Stimulated activated CD8-positive, alpha-beta memory T cell treated with anti-CD3 and anti-CD28 coated beads, Interleukin-4, amount 100 ng/mL, for 4 hours (primary cell): ENCODE measurements at places on chromosomes 7 and 10.

DNA sequence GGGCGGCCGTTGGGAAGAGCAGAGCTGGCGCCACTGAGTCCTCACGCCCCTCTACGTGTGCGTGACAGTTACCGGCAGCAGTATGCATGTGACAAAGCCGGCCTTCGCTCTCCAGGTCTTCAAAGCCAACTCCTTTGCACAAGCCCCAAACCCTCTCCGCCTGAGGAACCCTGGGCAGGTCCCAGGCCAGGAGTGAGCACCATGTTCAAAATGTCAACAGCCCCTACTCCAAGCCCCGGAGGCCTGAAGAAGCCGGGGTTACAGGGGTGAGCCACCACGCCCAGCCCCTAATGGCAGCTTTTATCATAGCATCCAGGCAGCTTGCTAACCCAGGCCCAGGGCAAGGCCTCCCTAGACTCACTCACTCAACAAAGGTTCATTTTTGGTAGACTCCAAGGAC is 70.8 kb downstream of the OAT start:
- DNase-seq = no peak

DNA sequence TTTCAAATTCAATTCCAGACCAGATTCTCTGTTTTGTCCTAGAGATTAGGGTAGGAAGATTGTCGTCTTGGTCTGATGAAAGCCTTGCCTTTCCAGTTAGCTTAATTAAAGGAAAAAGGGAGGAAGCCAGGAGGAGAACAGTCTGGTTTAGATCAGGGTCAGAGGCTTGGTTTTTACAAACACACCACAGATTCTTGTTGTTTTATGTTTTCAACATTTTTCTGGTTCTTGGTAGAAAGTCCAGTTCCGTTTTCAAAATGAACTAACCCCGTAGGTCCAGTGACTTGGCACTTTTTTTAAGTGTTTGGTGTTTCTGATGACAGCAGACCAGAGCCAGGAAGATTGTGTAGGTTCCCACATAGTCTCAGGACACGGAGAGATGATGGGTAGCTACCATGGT is 167.1 kb upstream of the INHBA start:
- DNase-seq = no peak

GRCh38 chr7:16889851-16890415 is 8.2 kb upstream of the AGR3 start:
- DNase-seq = no peak

DNA sequence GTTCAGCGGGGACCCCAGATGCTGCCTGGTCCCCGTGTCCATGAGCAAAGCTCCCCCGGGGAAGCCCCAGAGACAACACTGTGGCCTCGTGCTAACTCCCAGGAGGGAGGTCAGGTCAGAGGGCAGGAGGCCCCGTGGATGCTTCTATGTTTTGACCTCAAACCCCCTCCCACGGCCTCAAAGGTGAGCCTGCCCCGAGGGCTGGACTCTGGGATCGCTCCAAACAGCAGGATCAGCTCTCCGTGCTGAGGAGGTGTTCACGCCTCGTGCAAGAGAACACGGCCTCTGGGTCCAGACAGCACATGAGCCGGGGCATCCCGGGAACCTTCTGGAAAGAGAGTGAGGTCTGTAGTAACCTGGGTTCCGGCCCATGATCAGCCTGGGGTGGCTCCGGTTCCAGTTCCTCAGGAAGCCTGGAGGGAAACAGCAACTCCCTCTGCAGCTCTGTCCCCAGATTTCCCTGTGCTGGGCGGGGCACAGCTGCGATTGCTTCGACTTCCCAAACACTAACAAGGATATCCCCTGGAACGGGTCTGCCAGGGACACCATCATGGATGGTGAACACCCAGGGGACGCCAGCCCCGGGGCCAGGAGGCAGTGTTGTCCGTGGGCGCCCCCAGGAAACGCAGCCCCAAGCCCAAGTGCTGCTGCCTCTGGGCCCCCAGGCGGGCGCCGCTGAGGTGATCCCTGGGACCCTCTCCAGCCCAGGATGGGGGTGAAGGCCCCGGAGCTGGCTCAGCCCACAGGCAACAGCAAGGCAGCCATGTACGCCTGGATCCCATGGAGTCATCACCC is 18.0 kb upstream of the INPP5A start:
- DNase-seq = no peak

GRCh38 chr7:81525841-81526240 is 244.0 kb downstream of the HGF start:
- no peak for DNase-seq

DNA sequence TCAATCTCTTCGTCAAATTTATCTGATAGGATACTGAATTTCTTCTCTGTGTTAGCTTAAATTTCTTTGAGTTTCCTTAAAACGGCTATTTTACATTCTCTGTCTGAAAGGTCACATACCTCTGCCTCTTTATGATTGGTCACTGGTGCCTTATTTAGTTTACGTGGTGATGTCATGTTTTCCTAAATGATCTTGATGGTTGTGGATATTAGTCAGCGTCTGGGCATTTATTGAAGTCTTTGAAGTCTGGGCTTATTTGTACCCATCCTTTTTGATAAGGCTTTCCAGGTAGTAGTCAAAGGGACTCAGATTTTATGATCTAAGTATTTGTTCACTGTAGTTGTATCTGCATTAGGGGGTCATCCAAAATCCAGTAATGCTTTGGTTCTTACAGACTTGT is 1407.5 kb upstream of the LRRTM3 start:
- DNase-seq = no peak

DNA sequence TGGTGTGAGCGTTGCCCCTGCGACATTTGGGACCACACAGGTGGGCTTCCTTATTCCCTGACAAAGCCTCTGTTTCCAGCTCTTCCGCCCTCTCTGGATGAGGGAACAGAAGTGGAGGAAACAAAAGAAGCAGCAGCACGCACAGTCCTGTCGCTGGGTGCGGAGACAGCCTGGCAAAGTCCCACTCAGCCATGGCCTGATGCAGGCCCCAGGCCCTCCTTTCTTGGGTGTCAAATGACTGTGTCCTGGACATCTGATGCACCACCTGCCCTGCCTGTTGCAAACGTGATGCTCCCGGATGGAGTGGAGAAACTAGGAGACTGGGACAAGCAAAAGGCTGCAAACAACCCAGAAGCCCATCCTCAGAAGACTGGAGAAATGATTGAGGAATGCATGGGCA is 20.7 kb downstream of the ZMIZ2 start:
- DNase-seq = no peak

DNA sequence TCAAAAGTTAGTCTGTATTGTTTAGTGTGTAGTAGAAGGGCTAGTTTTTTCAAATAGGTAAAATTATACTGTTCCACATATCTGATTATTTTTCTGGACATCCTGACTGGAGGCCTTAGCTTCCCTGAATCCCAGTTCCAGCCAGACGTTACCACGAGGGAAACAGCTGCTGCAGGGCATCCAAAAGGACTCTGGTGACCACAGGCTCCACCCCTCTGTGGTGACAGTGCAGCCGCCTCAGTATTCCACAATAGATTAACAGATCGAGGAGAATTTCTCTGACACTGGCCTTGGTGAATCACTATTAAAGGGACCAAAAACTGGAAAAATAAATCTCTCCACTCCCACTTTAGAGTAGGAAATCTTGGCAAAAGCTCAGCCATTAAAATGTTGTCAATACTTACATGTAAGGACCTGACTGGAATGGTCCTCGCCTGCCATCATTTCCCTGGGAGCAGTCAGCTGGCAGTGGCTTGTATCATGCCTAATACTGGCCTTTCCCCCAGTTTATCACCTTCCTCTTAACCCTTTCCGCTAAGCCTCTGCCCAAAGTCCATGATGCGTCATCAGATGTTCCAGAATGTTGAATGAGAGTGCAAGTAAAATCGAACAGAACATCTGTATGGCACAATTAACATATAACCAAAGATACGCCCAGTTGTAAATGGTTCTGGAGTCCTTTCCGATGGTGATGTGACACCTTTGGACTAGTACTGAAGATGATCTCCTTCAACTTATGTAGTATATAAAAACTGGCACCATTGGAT is 31.6 kb downstream of the ENO4 start:
- DNase-seq = no peak

- DNase-seq = no peak
Observed at GRCh38 chr10:46273506-46274477, 13.0 kb upstream of the ANTXRL start.

DNA sequence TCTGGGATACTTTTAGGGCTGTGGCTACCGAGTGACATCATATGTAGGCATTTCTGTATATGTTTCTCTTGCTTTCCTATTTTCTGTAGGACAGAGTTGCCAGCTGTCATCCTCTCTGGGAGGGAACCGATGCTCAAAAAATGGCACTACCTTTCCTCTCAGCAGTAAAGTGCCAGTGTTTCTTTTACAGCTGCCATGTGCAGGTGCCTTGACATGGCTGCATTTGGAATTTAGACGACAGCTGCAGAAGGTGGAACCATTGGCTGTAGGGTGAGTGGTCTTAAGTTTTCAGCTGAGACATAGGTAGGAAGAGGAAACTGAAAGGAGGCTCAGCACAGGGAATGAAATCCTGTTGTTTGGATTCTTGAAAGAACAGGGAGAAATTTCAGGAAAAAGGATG is 20.2 kb upstream of the RPA3 start:
- DNase-seq = no peak

DNA sequence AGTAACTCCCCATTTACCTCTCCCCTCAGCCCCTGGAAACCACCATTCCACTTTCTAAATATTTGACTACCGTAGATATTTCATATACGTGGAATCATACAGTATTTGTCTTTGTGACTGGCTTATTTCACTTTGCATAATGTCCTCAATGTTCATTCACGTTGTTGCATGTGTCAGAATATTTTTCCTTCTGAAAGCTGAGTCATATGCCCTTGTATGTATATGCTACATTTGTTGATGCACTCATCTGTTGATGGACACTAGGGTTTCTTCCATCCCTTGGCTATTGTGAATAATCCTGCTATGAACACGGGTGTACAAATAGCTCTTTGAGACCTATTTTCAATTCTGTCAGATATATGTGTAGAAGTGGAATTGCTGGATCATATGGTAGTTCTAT is 25.8 kb upstream of the TSPAN13 start:
- DNase-seq = no peak

DNA sequence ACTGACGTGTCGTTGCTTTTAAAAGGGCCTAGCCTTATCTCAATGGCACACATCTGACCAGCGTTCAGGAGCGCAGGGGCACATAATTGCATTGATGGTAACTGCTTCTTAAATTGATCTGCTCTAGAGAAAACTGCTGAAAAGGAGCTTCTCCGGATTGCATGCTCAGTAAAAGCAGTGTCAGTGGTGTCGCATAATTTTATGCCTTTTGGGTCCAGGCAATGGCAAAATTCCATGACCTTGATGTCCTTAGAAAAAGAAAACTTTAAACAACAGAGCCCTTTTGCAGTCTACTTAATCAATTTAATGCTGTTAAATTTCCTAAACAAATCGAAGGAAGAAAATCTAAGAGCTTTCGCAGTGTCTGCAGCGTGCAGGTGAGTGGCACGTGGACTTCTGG is 75.7 kb downstream of the PTPRE start:
- DNase-seq = no peak

DNA sequence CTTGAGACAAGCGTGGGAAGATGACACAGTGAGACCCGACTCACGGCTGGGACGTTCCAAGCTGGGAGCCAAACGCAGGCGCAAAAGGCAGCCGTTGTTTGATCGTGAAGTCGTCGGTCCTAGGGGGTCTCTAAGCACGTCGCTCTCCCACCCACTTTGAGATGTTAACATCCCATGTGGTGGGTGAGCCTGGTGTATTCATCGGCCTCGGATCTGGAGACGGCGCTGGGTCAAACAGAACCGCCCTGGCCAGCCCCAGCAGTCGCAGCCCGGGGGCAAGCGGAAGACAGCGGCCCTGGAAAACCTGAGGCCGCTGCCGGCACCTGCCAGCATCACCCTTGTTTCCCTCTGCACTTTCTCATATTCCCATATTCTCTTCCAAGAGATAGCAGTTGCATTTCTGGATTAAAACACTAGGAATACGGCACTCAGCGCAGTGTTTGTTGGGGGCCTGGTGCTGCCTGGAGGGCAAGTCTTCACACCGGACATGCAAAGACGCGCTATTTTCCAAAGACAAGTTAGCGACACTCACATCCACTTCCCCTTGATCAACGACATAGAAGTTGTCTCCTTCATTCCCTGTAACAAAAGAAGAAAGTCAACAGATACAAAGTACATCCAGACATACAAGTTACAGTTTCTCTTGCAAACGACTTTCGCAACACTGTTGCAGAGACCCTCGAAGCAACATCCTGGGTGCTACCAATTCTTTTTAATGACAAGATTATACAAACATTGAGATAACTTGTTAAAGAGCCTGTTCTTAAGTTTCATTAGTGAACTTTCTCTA is 86.2 kb upstream of the PDGFA start:
- no peak for DNase-seq

GRCh38 chr7:83541187-83541960 is 107.6 kb downstream of the SEMA3E start:
- DNase-seq = no peak

GRCh38 chr7:2882111-2882510 is 38.0 kb upstream of the GNA12 start:
- no peak for DNase-seq

- no peak for DNase-seq
Observed at GRCh38 chr7:138726288-138726687, 25.1 kb upstream of the SVOPL start.

DNA sequence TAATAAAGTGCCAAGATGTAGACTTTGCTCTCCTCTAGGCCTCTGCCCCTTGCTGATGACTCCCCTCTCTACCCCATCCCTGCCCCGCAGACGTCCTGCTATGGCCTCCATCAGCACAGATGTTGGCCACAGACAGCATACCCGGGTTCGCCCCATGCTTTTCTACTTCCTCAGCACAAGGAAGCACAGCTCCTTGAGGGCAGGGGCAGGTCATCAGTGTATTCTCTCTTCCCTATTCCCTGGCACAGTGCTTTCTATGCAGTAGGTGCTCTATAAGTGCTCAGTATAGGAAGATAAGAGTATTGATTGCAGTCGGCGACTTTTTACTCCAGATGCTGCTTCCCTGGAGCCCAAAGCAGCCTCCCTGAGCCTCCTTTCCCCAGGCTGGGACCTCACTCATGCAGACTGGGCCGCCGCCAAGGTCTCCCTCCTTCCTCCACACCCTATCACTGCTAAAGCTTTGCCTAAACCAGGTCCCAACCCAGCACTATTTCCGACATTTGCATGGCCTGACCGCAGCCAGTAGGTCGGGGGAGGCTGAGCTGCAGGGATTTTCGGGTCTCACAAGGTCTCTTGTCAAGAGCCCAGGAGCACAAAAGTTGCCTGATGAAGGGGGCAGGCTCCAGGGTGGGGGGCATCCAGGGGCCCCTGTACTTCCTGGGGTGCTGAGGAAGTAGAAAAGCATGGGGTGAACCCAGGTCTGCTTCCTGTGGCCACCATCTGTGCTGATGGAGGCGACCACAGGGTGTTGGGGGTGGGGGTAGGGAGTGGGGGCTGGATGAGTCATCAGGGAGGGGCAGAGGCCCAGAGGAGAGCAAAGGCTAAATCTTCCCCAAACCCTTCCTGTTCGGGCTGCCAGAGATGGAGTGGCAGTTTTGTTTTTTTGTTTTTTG is 8.0 kb downstream of the CALHM3 start:
- peak; percentile 38 for DNase-seq

DNA sequence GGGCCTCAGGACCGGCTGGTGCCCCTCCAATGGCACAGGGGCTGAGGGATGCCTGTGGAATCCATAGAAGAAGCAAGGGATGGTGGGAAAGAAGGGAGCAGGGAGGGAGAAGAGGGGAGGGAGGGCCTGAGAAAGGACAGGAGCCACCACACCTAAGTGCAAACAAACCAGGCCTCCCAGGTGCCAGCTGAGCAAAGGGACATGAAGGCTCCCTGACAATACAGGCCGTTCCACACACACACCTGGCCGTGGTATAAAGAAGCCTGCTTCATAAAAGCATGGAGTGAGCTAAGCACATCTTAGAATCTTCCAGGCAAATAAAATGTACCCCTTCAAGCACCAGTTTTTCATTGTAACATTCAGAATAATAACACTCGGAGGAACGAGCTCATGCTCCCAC is 54.0 kb downstream of the OAT start:
- no peak for DNase-seq

- no peak for DNase-seq
Observed at GRCh38 chr7:127885843-127886242, 145.4 kb downstream of the LRRC4 start.
